Amniotic stem cell (primary cell): ENCODE measurements at places on chromosomes 11 and 22.

DNA sequence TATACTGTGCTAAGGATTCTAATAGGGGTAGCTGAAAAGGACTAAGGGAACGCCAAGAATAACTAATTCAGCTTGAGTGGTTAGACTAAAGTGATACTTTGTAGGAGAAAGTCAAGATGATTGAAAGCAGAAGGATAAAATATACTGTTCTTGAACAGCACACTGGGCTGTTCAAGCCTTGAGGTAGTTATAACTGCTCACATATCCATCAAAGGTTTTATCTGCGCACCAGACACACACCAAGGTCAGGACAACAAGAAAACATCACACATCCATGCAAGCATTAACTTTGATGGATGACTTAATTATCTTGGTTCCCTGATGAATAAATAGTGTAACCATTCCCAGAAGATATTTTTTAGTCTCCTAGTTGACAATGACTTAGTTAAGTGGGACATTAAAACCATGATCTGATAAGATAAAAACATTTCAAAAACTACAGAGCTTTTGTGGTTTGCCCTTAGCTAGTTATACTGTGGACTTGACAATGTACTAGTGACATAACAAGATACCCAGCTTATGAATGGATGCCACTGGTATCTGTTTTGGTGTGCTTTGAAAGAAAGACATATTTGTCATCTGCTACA lies 728.9 kb downstream of the JRKL start:
- DNase-seq: no peak

DNA sequence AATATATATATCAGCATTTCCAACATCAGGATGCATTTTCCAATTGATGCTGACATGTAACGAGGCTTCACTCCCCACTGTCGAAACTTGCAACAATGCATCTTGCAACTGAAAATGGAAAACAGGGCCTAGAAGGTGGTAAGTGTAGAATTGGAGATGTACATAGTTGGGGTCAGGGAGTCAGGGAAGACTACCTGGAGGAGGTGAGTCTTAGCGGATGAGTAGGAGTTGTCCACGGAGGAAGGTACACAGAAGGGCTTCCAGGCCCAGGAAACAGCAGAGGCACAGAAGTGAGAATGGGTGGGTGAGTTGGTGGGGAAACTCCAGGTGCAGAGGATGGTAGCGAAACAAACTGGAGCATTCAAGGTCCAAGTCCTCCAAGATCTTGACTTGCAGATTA lies 2.0 kb upstream of the GRK2 start:
- DNase-seq: no peak

GRCh38 chr11:1072821-1073231 lies 1.8 kb upstream of the MUC2 start:
- no peak for DNase-seq

GRCh38 chr11:96012086-96012824 lies 88.3 kb upstream of the MTMR2 start:
- DNase-seq: peak; percentile 24

DNA sequence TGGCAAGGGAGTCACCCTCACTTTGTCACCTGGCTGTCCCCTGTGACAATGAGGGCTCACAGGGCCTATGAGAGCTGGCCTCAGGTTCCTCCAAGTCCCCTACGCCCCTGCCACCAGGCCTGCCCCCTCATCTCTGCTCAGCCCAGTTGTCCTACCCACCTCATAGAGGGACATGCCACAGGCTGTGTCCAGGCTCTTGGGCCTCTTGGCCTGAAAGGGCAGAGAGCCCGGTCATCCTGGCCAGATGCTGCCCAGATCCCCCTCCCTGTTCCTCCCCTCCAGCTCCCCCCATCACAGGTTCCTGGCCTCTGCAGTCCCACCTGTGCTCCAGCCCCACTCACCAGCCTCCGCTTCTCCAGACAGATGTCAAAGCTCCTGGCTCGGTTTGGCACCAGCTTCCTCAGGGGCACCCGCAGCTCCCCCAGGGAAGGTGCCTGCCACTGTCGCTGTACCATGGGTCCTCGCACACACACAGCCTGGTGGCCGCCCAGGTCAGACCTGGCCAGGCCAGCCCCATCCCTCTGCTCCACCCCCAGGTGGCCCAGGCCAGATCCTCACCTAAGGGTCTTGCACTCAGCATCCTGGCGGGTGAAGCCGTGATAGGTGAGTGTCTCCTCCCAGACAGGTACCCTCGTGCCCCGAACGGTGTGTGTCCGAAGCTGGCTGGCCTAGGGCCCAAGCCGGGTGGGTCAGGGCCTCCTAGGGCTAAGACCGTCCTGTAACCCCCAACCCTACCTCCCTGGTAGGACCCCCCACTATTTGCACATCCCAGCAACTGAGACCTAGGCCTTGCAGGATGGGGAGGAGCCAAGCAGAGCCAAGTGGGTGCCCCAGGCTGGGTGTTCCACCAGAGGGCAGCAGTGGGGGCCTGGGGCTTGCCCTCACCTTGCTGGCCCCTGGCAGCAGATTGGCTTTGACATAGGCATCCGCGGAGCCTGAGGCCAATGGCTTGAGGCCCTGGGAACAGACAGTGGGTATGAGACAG lies 8.3 kb downstream of the NDUFV1 start:
- no peak for DNase-seq

DNA sequence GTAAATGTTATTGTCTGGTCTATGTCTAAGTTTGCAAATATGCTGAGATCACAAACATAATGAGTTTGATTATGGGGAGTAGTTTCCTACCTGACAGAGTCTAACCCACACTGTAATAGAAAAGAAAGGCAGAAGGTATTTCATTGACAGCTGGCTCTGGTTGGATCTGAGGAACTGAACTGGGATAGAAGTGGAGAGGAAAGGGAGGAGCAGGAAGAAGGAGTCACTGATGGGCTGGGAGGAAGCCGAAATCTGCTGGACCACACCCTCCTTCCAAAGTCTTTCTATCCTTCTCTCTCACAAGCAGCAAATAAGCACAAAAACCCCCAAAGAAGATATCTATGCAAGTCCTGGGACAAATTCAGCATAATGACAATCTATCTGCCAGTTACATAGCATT lies 11.7 kb downstream of the BLID start:
- DNase-seq: no peak

DNA sequence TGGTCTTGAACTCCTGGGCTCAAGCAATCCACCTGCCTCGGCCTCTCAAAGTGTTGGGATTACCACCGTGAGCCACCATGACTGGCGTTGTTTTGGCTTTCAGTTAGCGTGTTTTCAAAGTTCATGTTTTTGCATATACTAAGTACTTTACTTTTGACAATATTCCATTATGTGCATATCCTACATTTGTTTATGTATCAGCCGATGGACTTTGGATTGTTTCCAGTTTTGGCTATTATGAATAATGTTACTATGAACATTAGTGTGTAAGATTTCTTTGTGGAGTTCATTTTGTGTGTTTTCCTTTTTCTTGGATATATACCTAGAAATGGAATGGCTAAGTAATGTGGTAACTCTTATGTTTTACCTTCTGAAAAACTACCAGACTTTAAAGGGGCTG lies 9.9 kb downstream of the CSTF3 start:
- no peak for DNase-seq

DNA sequence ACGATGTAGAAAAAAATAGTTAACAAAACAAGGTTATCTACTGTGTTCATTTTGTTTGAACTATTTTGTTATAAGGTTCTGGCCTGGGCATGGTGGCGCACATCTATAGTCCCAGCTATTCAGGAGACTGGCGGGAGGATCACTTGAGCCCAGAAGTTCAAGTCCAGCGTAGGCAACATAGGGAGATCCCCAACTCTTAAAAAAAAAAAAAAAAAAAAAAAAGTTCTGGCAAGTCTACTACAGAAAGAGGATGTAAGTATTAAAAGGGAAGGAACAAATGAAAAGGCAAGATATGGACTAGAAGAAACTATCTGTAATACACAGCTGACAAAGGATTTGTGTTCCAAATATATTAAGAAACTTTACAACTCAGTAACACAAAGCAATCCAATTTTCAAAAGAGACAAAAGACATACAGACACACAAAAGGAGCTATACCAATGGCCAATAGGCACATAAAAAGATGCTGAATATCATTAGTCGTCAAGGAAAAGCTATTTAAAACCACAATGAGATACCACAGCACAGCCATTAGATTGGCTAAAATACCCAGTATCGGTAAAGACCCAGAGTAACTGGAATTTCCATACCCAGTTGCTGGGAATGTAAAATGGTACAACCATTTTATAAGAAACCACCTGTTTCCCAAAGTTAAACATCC lies 27.4 kb downstream of the RRAS2 start:
- no peak for DNase-seq

DNA sequence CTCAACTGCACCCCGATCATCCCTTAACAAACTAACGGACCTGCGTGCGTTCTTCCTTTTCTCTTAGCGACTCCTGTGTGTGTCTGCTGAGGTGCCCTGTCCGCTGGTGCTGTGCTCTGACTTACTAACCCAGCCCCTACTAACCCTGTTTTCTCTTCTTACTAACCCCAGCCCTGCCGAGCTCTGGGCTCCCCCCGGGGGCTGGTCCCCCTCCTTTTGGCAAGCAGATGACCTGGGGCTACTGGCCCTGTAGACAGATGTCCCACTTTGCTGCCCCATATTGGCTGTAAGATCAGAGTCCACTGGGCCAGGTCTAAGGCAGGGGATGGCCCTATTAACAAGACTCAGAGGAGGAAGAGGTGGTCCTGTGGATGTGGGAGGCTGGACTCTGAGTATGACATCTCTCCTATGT lies 14.7 kb downstream of the MIAT start:
- DNase-seq: no peak

- no peak for DNase-seq
Observed at GRCh38 chr11:125515102-125515439, 19.0 kb upstream of the FEZ1 start.

GRCh38 chr11:64611869-64612646 lies 21.0 kb downstream of the SLC22A12 start:
- no peak for DNase-seq

DNA sequence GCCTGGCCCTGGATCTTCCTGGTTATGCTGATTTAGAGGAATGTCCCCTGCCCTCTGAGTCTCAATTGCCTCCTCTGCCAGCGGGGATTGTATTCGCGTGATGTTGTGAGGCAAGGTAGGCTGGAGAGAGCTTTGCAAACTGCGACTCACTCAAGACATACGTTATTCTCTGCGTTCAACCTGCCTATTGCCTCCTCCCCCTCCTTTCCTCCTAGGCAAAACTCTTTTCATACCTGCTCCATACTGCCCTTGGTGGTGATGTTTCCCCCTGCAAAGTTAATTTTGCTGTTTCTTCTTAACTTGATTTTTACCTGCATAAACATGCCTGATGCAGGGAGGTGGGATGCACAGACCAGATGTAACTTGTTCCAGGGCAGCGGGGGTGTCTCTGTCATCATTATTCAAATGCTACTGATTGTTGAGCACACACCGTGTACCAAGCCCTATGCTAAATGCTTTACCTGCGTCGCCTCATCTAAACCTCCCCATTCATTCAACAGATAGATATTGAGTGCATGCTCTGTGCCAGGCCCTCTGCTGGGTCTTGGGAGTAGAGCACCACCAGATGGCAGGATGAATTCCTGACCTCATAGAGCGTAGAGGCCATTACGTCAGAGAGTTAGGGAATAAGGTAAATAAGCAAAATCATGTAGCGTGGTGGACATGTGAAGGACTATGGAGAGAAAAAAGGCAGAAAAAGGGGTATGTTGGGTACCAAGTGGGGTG lies 29.0 kb downstream of the SGSM1 start:
- DNase-seq: no peak

DNA sequence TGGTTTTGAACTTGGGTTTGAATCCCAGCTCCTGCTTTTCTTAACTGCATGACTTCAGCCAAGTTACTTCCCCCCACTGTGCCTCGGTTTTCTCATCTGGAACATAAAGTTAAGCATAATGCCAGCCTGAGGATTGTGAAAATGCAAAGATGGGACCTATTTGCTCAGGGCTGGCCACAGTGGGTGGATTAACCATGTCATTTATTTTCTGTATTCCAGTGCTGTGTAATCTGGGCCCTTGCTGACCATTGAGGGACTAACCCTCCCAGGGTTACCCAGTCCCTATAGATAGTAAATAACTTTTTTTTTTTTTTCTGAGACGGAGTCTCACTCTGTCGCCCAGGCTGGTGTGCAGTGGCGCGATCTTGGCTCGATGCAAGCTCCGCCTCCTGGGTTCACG lies 1.5 kb upstream of the VPREB3 start:
- DNase-seq: no peak

DNA sequence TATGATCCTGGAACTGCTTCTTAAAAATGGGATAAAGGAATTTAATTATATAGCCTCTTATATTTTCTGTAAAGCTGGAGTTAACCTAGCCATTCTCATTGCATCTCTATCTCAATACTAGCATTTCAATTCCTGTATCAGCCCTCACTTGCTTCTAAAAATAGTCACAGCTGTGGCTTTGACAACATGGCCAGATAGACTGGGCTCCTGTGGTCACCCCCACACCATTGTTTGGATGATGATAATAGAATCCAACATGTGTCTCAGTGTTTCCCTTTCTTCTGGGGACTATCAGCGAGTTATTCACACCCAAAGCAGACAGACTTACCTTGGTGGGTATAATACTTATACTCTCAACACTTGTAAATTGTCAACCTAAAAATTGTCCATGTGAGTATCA lies 6.9 kb downstream of the VWA5A start:
- no peak for DNase-seq

GRCh38 chr11:33690290-33691065 lies 10.1 kb downstream of the C11orf91 start:
- peak; percentile 86 for DNase-seq

- no peak for DNase-seq
Observed at GRCh38 chr22:47594836-47595521, 832.5 kb downstream of the TBC1D22A start.

DNA sequence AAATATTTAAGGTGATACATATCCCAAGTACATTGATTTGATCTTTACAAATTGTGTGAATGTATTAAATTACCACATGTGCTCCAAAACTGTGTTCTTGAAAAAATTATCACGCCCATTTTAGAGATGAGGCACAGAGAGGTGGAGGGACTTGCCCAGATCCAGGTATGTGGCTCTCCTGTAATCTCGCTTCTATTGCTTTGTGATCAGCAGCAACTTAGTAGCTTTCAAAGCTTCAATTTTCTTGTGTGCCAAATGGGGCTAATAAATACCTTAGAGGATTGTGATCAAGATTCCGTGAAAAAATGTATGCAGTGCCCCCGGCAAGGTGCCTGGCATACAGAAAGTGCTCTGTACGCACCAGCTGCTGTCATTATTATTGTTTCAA lies 18.0 kb downstream of the PTPRJ start:
- DNase-seq: no peak

DNA sequence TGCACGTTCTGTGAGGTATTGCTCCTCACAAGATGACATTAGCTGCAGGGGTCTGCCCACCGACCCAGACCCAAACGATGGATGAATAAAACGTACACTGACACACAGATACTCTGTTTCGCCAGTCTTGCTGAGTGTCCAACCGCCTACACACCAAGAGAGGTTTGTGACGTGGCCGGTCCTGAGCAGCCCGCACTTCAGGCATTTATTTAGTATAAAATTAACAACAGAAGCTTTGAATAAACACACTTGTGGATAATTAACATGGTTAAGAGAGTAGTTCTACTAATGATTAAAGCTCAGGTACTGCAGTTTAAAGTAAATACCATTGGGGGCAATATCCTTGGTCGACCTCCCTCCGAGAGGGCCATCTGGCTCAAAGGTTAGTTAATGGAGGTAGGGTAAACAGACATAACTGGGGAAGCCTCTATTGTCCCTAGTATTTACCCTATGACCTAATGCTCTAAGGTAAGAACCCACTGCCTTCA lies 75.7 kb downstream of the CCDC83 start:
- no peak for DNase-seq
